ENCODE measurements at places on chromosomes 4 and X. TPM values are rescaled to one million over a fixed set of nuclear protein-coding genes. Genes with fewer than 3 reads are reported as not detected.

PCDH7 gene
- 206 TPM for total RNA-seq

GPR50 gene
- 0.35 TPM for total RNA-seq

ZMYM3 gene
- total RNA-seq: 77.8 TPM

DOK7 gene
- total RNA-seq: 18.0 TPM

INTU gene
- total RNA-seq: 5.0 TPM

ASB5 gene
- not detected for total RNA-seq

HSFX1 gene
- 5.2 TPM for total RNA-seq

CLIC2 gene
- not detected for total RNA-seq

MSANTD1 gene
- 1.4 TPM for total RNA-seq

AMBN gene
- total RNA-seq: not detected

TLR10 gene
- total RNA-seq: not detected

GPM6B gene
- total RNA-seq: 3.4 TPM

TMPRSS11A gene
- total RNA-seq: not detected

UGT2B10 gene
- total RNA-seq: not detected

ADAMTS3 gene
- 14.7 TPM for total RNA-seq

SPIN2A gene
- total RNA-seq: 0.51 TPM

CC2D2A gene
- total RNA-seq: 43.5 TPM

MANBA gene
- 82.3 TPM for total RNA-seq

PCDH19 gene
- total RNA-seq: 0.60 TPM

HMX1 gene
- not detected for total RNA-seq

FHDC1 gene
- 0.18 TPM for total RNA-seq

FOXP3 gene
- 0.18 TPM for total RNA-seq

FAM120C gene
- total RNA-seq: 14.6 TPM

ZCCHC12 gene
- 5.0 TPM for total RNA-seq

C1QTNF7 gene
- not detected for total RNA-seq

ZNF674 gene
- total RNA-seq: 1.8 TPM

CNGA2 gene
- total RNA-seq: not detected

ADH1A gene
- total RNA-seq: not detected

NDST3 gene
- 0.24 TPM for total RNA-seq

NKX1-1 gene
- not detected for total RNA-seq

MAOB gene
- 0.67 TPM for total RNA-seq

AWAT2 gene
- total RNA-seq: not detected

GPRASP3 gene
- 12.7 TPM for total RNA-seq

BEX4 gene
- total RNA-seq: 245 TPM

IL15 gene
- total RNA-seq: not detected

NHS gene
- total RNA-seq: 0.89 TPM

S100G gene
- not detected for total RNA-seq

FMR1NB gene
- not detected for total RNA-seq

SPANXN4 gene
- total RNA-seq: not detected

RNF150 gene
- 57.4 TPM for total RNA-seq

BEX5 gene
- 10.6 TPM for total RNA-seq

ARAP2 gene
- total RNA-seq: 3.9 TPM

PASD1 gene
- total RNA-seq: 0.18 TPM

FHIP1A gene
- total RNA-seq: 15.5 TPM

NMU gene
- total RNA-seq: 1.7 TPM

SPACA5 gene
- total RNA-seq: not detected

FAM156A gene
- 29.8 TPM for total RNA-seq

BTC gene
- total RNA-seq: not detected

TMEM271 gene
- total RNA-seq: not detected

NXF2 gene
- not detected for total RNA-seq

CYP4V2 gene
- total RNA-seq: 4.8 TPM

CXCL1 gene
- not detected for total RNA-seq

PCDH11X gene
- 0.99 TPM for total RNA-seq

DMRTC1 gene
- not detected for total RNA-seq
